Activated T-cell treated with anti-CD3 and anti-CD28 coated beads, Interleukin-2, amount 50 U/mL, for 4 hours (primary cell): ENCODE measurements at places on chromosomes 2 and 18. TPM values are rescaled to one million over a fixed set of nuclear protein-coding genes. Genes with fewer than 3 reads are reported as not detected.

- no peak for DNase-seq
Measured at GRCh38 chr2:39981883-39982311, 202.8 kb upstream of the THUMPD2 start.

GRCh38 chr2:227366769-227367426 lies 12.2 kb downstream of the TM4SF20 start:
- no peak for DNase-seq

The SDC1 gene
- total RNA-seq = 0.73 TPM

The IL36G gene
- total RNA-seq = not detected

DNA sequence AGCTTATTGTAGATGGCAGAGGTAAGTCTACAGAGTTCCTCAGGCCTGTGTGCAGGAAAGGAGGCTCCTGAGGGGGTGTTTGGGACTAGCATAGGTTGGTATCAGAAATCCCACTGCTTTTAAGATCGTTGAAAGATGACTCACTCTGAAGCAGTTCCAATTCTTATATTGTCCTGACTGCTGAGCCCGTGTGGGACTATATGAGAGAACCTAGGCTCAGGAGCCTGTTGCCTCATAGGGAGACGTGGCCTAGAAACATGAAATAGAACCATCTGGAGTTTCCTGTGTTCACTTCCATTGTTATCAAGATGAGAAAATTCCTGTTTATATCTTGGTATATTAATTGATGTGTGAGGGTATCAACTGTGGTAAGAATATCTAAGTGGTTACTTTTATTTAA lies 5.7 kb downstream of the CCT7 start:
- no peak for DNase-seq

DNA sequence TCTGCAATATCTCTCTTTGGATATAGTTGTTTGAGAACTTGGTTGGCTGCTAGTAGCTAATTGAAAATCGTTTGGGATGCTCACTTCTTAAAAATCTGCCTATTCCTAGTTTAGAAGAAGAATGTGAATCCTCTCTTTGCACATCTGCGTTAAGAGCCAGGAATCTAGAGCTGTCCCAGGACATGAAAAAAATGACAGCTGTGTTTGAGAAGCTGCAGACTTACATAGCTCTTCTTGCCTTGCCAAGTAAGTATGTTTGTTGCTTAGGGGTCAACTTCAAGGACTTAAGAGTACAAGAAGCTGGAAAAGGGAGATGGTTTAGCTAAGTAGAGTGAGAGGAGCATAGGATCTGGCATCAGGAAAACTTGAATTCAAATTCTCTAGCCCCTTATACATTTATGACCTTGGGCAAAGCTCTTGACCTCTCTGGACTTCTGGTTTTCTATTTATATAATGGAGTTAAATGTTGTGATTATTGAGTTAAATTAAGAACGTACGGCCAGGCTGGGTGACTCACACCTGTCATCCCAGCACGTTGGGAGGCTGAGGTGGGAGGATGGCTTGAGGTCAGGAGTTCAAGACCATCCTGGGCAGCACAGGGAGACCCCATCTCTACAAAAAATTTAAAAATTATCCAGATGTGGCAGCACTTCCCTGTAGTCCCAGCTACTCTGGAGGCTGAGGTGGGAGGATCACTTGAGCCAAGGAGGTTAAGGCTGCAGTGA lies 55.2 kb upstream of the STON1 start:
- no peak for DNase-seq

DNA sequence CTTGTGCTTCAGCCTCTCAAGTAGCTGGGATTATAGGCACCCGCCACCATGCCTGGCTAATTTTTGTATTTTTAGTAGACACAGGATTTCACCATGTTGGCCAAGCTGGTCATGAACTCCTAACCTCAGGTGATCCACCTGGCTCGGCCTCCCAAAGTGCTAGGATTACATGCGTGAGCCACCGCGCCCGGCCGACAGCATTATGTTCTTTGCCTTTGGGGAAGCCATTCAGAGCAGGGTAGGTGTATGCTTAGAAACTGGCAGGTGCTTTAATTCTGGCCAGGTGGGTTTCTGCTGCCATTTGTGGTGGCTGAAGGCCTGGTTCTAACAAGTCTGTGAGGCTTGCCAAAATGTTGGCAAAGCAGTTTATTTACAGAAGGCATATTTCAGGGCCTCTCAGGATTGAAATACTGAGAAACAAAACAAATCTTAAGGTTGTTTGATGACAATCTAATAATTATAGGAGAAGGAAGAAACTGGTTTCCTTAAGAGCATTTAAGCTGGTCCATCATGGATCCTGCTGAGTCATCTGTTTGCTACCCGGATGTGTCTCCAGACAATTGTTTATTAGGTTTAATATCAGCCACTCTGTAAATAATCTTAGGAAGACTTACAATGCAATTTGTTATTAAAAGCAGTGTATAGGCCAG lies 16.0 kb downstream of the SLC20A1 start:
- no peak for DNase-seq

DNA sequence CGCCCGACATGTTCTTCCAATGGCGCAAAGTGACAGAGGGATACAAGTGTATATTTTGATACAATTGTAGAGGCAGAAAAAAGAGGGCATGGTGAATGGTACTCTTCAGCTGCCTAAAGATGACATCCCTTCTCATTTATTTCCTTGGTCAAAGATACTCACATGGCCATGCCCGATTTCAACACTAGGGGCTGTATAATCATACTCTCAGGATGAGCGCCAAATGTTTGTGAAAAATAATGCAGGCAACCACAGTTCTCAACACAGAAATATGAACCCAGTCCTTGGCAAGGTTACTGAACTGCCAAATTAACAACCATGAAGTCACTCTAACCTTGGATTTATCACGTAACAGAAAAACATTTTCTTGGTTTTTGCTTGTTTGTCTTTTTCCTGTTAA lies 204.4 kb downstream of the CCDC102B start:
- no peak for DNase-seq
